Naive thymus-derived CD8-positive, alpha-beta T cell (primary cell): ENCODE measurements at places on chromosomes 6 and 20. TPM values are rescaled to one million over a fixed set of nuclear protein-coding genes. Genes with fewer than 3 reads are reported as not detected.

GRCh38 chr6:151325075-151326050 lies 66.0 kb downstream of the ZBTB2 start:
- DNase-seq, result no peak

The OR12D3 gene
- not detected for polyA plus RNA-seq

The TRERF1 gene
- polyA plus RNA-seq, result 7.1 TPM

DNA sequence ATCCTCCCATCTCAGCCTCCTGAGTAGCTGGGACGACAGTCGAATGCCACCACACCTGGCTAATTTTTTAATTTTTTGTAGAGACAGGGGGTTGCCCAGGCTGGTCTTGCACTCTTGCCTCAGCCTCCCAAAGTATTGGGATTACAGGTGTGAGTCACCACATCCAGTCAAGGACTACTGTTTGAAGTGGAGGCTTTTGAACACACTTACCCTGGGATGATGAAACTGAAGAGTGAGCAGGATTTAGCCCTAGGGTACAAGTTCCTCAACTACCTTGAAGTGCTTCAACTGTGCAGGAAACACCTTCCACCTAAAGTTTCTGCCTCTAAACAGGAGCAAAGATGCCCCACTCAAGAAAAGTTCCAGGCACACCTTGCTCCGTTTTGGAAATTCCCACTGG lies 15.7 kb upstream of the PARD6B start:
- DNase-seq, result no peak

GRCh38 chr6:25370178-25371036 lies 91.2 kb downstream of the CARMIL1 start:
- no peak for DNase-seq

GRCh38 chr6:6596529-6597328 lies 8.2 kb downstream of the LY86 start:
- DNase-seq, result peak; percentile 16

- DNase-seq, result no peak
Observed at GRCh38 chr6:157557559-157557958, 176.6 kb downstream of the ZDHHC14 start.

The PRRT1 gene
- polyA plus RNA-seq, result 2.8 TPM

DNA sequence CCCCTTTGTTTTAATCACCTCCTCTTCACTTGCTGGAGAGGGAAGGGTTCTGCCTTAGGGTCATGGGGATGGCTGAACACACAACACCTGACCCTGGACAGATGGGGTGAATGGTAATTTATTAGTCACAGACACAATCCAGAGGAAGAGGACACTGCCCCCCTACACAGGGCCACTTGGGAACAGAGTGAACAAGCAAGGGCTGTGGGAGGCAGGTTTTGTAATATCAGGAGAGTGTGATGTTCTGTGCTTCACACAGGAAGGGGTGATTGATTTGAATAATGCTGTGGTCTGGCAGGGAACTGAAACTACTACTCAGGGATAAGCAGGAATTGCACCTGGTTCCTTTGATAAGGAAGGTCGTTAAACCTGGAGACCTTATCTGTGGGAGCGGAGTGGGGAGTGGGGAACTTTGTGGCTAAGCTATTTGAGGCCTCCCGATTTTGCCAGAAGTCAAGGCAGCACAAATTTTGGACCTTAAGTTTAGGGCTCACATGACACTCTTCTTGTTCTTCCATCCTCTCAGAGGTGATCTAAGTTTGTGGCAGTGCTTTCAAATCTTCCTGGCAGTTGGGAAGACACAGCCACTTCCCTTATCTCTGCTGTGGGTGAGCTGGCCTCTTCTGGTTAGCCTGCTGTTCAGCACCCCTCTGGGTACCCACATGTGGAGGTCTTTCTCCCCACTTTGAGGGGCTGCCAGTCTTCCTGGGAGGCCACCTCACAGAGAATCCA lies 77.8 kb downstream of the CD164 start:
- no peak for DNase-seq

DNA sequence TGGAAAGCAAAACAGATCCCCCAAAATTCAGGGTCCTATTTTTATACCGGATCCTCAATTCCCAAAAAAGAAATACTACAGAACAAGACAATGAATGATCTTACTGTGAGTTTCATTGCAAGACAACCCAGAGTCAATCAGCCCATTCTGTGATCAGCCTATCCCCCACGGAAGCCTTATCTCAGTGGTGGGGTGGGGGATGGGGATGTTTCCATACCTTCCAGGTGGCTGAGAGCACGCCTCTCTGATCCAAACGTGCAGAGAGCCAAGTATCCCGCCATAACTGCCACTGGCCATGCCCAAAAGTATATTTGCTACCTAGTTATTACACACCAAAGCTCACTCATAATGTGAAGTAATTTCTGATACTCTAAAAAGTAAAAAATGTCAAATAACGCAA lies 15.1 kb downstream of the WFDC2 start:
- no peak for DNase-seq
